Left hindlimb (tissue), 1 donor: ENCODE measurements at places on chromosomes 12 and 14.

- DNase-seq: peak; percentile 78
Measured at GRCh38 chr12:53006810-53007309, 604 bp downstream of the EIF4B start.

DNA sequence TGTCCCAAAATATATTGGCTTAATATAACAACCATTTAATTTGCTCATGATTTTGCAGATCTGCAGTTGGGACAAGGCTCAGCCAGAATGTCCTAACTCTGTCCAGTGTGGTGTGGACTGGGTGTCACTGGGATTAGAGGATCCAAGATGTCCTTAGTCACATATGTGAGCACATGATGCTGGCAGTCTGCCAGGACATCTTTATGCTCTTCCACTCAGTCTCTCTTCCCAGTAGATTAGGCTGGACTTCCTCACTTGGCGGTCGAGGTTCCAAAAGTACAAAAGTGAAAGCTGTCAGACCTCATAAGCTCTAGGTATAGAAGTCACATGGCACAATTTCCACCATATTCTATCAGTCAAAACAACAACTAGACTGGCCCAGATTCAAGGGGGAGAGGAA lies 167.9 kb upstream of the NTF3 start:
- no peak for DNase-seq

DNA sequence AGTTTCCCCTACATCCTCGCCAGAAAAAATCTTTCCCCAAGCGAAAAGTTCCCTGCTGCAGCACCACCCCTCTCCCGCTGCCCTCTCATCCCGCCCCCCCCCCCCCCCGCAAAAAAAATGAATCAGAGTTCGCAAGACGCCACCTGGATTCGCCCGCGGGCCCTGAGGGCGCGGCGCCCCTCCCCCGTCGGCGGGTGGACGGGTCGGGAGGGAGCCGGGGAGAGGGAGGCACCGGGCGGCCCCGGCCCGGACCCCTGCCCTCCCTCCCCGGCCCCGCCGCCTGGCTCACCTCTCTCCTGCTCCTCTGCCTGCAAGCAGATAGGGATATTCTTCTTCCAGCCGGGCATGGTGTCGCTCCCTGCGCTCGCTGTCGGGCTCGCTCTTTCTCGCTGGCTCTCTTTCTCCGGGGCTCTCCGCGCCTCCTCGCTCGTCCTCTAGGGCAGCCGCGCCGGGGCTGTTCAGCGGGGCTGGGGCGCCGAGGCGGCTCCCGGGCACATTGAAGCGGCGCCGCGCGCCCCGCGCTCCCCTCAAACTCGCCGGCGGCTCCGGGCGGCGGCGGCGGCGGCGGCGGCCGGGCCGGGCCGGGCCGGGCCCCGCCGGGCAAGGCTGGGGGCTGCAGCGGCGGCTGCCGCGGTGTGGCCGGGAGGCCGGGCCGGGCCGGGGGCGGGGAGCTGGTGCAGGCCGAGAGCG lies 200.3 kb upstream of the CAND1 start:
- peak; percentile 64 for DNase-seq

DNA sequence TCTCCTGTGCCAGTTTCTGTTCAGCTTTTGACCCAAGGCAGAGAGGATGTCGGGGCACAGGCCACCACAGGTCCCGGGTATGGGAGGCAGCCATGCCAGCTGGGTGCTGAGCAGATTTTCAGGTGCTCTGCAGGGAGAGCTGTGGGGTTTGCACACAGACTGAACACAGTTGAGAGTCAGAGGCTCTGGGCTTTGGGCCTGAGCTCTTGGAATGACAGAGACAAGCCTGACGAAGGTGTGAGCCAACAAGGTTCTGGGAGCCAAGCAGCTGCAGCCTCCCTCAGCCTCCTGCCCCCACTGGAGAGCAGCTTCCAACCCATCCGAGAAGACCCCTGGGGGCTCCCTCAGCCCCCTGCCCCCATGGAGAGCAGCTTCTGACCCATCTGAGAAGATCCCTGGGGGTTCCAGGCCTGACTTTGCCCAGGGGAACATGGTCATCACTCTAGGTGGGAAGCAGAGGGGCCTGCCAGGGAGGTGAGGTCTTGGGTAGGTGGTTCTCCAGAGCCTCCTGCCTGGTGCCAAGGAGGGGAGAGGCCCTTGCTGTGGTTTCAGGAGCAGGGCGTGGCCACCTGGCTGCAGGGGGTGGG lies 13.8 kb downstream of the FBRSL1 start:
- no peak for DNase-seq

DNA sequence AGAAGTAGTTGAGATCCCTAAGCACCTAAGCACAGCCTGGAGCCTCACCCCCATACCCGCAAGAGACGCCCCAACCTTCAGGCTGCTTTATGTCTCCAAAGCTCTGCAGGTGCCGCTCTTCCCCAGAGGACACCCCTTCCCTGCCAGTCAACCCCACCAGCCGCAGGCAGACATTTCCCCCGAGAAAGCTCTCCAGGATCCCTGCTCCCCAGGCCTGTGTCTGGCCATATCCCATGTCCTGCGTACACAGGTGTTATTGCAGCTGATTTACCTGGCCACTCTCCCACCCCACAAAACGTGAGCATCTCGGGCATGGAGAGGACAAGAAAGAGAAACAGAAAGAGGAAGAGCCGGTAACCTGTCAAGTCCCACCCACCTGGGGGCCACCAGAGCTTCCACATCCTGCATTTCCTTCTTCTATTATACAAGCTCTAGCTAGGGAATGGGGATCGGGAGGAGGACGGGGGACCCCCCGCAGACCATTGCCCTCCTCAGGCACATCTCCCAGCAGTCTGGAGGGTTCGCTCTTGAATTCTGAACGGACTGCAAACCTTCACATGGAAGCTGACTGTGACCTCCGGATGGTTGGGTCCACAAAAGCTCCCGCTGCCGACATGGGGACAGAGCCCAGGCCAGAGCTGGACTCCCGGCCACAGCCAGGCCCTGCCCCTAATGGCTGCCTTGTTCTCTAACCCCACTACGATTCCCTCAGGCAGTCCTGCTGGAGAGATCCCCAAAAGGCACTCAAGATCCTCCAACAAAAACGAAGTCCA lies 17.6 kb downstream of the CCDC88C start:
- DNase-seq: no peak

DNA sequence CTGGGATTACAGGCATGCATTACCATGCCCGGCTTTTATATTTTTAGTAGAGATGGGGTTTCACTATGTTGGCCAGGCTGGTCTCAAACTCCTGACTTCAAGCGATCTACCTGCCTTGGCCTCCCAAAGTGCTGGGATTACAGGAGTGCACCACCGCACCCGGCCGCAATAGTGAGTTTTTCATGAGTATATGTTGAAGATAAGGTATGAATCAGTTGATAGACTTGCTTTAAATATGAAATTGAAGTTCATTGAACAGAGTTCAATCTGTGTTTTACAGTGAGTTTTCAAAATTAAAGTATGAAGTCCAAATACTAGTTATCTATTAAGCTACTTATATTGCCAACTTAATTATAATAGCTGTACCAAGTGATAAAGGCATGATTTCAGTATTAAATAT lies 35.1 kb downstream of the SNAPC1 start:
- no peak for DNase-seq

GRCh38 chr12:95802482-95803270 lies 12.1 kb upstream of the NTN4 start:
- DNase-seq: no peak

- no peak for DNase-seq
Measured at GRCh38 chr14:45426685-45427282, 173.8 kb upstream of the MIS18BP1 start.

DNA sequence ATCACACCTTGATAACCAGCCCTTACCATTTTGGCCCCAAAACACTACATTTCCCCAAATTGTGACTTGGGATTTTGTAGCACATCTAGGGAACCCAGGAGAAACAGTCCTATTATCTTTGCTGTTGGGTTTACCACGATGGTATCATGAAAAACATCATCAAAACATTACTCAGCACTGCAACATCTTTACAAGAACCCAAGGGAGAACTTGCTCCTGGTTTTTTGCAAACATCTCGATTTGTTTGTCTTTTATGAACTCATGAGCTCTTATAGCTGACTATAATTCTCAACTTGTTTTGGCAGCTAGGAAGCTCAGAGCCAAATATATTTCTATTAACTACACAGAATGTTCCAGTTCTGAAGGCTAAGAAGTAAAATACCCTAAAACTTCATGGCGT lies 65.7 kb downstream of the TBX5 start:
- no peak for DNase-seq

DNA sequence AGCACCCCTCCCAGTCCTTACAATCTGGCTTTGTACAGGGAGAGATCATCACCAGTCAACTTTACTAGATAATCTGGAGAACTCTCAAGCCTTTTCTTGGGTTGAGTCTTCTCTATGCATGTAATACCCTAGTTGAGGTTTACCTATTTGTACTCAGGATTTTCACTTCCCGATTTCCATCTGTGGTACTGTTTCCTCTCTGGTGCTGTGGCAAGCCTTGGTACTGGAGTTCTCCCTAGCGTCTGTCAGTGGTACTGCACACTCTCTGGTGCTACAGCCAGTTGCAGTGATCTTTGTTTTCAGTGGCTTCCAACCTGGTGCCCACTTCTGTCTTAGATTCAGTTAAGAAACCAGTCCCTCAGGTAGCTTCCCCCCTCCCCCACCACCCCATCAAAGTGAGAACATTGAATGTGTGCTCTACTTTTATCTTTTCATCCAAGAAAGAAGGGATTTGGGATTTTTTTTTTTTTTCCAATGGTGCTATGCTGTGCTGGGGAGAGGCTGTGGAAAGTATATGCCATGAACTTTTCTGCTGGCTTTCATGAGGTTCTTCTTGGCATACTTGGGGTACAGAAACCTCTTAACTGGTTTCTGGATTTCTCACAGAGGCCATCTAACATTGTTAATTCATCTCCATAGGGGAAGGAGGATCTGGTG lies 69.4 kb upstream of the EVL start:
- DNase-seq: no peak

GRCh38 chr14:55851961-55852360 lies 266.2 kb upstream of the PELI2 start:
- DNase-seq: no peak

DNA sequence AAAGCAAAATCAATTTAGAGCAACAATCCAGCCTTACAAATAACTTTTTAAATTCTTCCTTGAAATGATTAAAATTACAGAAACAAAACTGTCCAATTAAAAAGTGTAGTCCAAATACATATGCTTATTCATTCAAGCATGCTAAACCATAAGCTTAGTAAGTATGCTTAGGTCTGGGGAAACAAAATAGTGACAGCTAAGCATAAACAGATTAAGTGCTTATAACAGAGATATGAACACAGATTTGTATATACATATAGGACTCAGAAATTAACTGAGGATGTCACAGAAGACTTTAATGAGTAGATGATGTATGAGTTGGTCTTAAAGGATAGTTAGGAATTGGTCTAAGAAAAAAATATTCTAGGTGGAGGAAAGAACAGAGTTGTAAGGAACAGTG lies 41.8 kb downstream of the SCAF11 start:
- DNase-seq: no peak

- DNase-seq: no peak
Measured at GRCh38 chr14:70358631-70359030, 852 bp downstream of the COX16 start.

DNA sequence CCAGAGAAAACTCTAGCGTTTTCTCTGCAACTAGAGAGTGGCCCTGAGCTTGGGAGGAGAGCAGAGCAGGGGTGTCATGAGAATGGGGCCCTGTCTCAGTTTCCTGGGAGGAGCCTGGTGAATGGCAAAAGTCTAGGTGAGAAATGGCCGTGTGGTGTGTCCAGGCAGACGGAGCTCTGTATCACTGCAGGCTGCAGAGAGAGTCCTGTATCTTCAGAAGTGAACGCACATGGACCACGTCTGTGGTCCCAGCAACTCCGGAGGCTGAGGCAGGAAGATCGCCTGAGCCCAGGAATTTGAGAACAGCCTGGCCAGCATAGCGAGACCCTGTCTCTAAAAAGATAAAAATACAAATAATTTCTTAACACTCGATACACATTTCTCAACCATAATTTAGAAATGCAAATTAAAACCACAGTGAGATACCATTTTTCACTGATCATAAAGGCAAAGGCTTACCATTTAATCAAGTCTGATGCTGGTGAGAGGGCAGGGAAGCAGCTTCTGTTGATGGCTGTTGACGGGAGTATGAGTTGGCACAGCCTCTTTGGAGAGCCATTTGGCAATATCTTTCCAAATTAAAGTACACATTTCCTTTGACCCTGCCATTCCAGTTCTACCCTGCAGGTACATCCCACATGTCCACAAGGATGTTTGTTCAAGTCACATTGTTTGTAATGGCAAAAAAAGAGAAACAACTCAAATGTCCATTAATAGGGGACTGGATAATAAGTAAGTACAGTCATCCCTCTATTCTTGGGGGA lies 51.0 kb downstream of the NFKBIA start:
- DNase-seq: no peak

DNA sequence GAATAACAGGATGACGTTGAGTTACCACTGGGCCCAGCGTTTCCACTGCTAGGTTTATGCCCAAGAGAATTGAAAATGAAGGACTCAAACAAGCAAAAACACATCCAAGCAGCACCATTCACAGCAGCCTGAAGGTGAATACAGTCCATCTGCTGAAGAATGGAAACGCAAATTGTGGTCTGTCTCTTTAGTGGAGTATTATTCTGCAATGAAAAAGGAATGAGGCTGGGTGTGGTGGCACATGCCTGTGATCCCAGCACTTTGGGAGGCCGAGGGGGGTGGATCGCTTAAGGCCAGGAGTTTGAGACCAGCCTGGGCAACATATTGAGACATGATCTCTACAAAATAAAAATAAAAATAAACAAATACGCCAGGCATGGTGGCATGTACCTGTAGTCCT lies 41.9 kb upstream of the RFLNA start:
- DNase-seq: no peak

GRCh38 chr12:91889910-91890309 lies 255.7 kb downstream of the BTG1 start:
- no peak for DNase-seq

DNA sequence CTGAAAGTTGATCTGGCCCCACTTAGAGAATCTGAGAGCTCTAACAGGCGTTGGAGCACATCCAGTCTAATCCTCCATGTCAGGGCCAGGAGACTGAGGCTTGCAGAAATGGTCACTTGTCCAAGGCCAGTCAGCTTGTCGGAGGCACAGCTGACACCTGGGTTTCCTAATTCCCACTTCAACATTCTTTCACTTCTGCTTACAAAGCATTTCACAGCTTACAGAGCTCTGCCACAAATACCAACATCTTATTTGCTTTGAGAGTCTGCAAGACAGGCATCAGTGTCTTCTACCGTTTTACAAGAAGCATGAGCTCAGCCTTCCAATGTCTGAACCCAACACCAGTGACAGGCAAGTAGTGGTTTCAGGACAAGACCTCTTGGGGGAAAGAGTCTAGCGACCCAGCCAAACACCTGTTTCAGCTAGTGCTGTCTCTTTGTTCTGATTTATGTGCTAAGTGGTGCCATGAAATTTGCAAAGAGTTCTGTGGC lies 31.8 kb downstream of the ISCA2 start:
- no peak for DNase-seq

DNA sequence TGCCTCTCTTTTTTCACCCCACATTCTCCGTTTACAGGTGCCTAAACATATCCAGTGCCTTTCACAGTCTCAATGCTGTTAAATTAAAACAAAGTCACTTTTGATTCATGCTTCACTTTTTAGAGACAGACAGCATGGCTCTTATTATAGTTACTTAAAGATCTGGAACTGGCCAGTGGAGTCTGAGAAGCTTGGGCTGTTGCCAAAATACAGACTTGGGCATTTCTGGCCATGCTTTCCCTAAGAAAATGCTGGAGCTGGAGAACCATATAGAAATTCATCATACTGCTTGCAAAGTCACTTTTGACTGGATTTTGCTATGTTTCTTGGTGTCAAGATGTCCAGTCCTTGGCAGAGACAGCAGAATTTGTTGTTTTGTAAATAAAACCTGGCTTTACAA lies 12.2 kb upstream of the GPR68 start:
- no peak for DNase-seq

GRCh38 chr14:92398888-92399636 lies 76.1 kb downstream of the SLC24A4 start:
- DNase-seq: no peak
